Mesothelial cell of epicardium (in vitro differentiated cells): ENCODE measurements at places on chromosomes 7 and 10. TPM values are rescaled to one million over a fixed set of nuclear protein-coding genes. Genes with fewer than 3 reads are reported as not detected.

Gene HOXA9
- total RNA-seq: 10.8 to 14.5 TPM (median 13.2 TPM) in 3 replicates

Gene CPED1
- total RNA-seq: 23.9 to 26.4 TPM (median 25.6 TPM) in 3 replicates

GRCh38 chr7:64277630-64278029, 36.1 kb upstream of the ZNF736 start:
- no peak for DNase-seq

- no peak for DNase-seq
Observed at GRCh38 chr7:28378574-28379149, 33.7 kb upstream of the CREB5 start.

- DNase-seq: no peak
Observed at GRCh38 chr7:151951672-151952338, 4.4 kb upstream of the GALNTL5 start.

DNA sequence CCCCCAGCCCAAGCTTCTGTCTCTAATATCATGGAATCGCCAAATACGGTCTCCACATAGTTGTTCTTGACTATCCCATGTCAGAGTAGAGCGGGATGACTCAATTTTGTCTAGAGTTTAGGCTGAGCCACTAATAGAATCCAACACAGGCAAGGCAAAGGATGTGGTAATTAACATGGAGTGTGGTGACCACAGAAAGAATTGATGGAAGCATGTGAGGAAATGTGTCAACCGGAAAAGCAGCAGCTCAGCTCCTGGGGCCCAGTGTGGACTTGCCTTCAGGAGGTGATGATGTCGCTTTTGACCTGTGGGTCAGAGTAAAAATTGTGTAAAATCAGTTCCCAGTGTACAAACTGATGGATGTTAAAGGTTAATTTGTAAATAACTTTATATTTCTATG, 139.3 kb upstream of the KLF6 start:
- DNase-seq: no peak

DNA sequence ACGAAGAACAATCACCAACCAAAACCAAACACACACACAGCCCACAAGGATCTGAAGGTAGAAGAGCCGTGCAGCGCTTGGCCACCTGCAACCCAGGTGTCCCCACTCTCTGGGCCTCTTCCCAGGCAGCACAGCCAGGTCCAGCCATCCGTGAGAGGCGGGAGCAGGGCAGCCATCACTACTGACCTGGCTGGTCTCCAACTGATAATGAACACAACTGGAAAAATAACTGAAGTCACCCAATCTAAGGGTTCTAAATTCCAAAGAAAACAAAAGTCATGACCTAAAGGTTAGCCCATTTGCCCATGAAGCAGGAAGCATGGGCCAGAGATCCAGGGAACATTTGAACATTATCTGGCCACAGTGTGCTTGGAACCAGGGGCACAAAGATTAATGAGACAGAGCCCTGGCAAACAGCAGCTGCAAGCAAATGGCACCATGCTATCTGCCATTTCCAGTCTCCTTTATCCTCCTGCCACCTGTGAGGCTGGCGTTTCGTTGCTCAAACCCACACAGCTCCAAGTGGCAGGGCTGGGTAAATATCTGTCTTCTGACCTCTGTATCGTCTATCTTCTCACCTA, 207.9 kb downstream of the TNS3 start:
- no peak for DNase-seq

- no peak for DNase-seq
Observed at GRCh38 chr7:128353610-128354009, 7.9 kb downstream of the PRRT4 start.

- DNase-seq: no peak
Observed at GRCh38 chr10:3239920-3240894, 67.6 kb upstream of the PITRM1 start.

- no peak for DNase-seq
Observed at GRCh38 chr7:79185605-79186004, 267.9 kb downstream of the MAGI2 start.

DNA sequence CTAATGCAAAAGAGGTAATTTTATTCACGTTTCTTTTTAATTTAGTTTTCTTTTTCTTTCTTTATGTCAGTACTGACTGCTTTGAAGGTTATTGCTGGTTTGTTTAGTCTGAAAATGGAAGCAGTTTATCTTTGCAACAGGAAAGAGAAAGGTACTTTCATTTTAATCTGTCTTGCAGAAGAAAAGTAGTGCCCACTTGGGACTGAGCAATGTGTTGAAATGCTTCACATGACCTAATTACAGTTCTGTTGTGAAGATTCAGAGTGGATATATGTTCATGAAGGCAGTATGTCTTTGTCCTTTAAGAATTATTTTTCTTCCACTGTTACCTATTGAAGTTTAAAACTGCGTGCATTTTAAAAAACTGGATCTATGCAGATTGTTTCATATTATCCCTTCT, 80.1 kb downstream of the ANKIB1 start:
- no peak for DNase-seq

DNA sequence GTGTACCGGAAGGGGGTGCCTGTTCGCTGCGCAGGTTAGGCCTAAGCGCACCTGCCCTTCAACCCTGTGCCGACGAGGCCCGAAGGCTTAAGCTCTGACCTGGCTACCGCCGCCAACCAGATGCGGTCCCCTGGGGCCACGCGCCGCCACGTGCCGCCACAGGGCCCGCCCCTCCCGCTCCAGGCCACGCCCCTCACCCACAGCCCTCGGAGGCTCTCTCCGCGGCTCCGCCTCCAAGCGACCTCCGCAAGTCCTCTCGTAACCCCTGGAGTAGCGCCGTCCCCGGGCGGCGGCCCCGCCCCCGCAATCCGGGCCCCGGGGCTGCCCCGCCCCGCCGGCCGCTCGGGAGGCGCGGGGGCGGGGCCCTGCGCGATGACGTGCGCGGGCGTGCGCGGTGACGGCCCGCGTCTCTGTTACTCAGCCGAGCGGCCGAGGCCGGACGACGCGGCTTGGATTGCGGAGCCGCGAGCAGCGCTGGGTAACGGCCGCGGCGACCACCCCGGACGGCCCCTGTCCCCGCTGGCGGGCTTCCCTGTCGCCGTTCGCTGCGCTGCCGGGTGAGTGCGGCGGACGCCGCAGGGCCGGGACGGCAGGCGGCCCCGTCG, at the start of gene MAPK8:
TSS of gene MAPK8 (plus strand) at position 413 of the 605 bp plus-strand sequence. CDS start 94,984 bp downstream, outside the sequence.
- peak; percentile 83 for DNase-seq

DNA sequence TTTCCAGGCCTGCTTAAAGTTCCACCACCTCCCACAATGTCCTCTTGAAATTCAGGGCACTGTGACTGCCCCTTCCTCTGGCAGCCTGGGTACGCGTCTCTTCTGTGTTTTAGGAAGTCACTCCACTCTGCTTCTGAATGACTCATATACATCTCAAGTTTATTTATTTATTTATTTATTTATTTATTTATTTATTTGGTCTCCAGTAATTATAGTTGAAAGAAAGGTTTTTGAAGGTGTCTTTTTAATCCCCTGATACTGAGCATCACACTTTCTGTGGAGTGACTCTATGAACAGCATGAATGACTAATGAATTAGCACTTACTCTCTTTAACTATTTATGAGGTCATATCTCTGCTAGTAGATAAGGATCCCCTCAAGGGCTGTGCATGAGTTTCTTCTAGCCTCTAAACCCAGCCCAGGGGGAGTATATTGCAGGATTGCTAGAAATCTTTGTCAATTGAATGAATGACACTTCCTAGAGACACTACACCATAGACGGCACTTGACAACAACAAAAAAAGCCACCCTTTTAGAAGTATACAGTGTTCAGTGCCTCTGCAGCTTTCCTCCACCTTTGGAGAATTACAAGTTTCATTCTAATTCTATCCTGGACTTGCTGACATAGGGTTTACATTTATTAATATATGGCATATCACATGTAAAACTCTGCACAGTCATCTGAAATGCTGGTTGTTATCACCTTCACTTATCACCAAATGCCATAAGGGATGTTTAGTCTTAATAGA, 2.1 kb downstream of the MACC1 start:
- DNase-seq: no peak

GRCh38 chr7:152366662-152367061, 69.1 kb downstream of the KMT2C start:
- no peak for DNase-seq

GRCh38 chr10:95289003-95289920, 1.5 kb downstream of the PDLIM1 start:
- no peak for DNase-seq

DNA sequence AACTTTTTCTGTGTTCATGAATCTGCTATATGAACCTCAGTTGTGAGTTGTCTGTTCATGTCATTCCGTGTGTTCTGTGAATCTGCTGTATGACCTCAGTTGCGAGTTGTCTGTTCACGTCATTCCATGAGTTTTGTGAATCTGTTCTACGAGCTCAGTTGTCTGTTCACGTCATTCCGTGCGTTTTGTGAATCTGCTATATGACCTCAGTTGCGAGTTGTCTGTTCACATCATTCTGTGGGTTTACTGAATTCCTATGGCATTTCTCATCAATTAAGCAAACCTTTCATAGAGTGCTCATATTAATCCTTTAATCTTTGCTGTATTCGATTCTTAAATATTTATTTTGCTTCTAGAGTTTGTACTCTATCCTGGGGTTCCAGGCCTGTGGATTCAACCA, 150.6 kb downstream of the DIP2C start:
- DNase-seq: no peak

DNA sequence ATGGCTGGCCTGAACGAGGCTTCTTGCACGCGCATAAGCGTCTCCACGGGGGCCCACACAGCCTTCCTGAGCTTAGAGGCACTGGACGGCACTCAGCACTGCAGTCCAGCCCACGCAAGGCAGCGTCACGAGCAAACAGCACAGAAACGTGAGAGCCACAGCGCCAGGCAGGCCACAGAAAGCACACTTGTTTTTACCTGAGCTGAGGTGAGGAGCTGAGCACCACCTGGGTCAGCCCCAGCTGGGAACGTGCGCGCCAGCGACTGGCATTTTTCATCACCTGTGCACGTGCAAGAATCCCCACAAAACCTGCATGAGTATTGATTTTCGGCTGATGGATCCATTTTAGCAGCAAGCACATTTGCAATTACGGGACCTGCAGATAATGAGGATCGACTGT, 26.7 kb downstream of the IQCE start:
- no peak for DNase-seq

- DNase-seq: no peak
Observed at GRCh38 chr7:82234457-82235049, 209.0 kb downstream of the CACNA2D1 start.

- DNase-seq: no peak
Observed at GRCh38 chr10:91162050-91162494, 58.4 kb upstream of the PCGF5 start.

DNA sequence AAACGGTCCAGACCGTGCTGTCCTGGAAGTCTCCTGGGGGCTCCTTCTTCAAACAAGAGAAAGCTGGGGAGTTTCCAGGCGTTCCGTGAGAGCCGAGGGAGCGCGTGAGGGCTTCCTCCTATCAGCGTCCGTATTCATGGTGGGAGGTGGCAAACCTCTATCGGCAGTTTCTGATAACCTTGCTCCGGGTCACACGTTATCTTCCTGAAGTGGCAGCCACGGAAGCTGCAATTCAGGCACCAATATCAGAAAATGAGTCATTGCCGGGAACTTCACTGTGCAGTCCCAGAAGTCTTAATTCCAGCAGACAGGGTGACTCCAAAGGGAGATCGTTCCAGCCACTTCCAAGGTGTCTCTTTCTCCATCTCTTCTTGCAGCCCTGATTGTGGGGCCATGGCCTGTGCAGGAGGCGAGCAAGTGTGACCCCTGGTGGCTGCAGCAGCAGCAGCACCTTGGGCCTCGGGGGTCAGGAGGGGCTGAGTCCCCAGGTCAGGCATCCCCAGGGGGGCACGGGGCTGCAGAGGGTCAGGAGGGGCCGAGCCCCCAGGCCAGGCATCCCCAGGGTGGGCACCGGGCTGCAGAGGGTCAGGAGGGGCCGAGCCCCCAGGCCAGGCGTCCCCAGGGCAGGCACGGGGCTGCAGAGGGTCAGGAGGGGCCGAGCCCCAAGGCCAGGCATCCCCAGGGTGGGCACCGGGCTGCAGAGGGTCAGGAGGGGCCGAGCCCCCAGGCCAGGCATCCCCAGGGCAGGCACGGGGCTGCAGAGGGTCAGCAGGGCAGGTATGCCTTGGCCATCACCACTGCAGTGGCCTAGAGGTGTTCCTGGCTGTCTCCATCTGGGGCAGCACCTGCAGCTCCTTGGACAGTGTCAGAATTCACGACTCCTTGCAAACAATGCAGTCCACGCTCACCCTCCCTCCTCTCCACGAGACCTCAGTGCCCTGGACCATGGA, 538.7 kb downstream of the DNAJB6 start:
- DNase-seq: no peak

- no peak for DNase-seq
Observed at GRCh38 chr7:112881-113280, 79.5 kb upstream of the FAM20C start.

DNA sequence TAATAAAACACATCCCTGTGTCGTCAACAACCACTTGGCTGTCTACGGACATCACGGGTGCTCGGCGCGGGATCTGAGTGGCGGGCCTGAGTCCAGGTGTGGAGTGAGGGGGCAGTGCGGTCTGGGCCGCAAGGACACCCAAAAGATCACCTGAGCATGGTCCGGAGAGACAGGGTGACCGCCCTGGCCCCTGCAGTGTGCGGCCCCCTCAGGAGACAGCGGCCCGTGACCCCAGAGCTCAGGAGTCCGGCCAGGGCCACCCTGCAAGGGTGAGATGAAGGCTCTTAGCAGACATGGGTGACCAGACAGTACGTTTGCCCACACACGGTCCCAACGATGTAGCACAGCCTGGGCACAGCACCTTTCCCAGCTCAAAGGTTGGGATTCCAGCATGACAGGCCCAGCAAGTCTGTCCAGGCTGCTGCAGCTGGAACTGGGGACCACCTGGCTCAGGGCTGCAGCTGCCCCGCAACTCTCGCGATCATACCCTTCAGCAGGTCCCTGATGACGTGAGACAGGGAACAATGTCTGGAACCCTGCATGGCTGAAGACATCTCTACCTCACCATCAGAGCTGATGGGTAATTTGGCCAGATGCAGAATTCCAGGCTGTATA, 237.8 kb downstream of the ELFN1 start:
- DNase-seq: no peak

DNA sequence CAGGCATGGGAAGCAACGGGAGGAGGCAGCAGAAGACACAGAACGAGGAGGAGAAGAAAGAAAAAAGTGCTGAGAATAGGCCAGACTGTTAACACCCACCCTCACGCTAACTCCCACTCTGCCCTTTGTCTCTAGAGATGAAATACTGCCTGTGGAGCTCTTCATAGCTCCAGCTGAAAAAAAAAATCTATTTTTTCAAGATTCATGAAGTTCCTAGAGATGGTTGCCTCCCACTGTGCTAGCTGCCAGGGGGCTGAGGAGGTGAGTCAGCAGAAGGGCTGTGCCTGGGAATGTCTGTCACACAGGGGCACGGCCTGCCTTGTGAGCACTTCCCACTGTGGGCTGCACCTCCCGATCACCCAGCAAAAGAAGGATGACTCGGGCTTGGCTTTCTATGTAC, 144.5 kb downstream of the RNF216 start:
- no peak for DNase-seq

GRCh38 chr10:3497581-3497980, 287.4 kb downstream of the KLF6 start:
- DNase-seq: no peak

- DNase-seq: no peak
Observed at GRCh38 chr10:6850452-6850851, 270.4 kb upstream of the PRKCQ start.
